ENCODE measurements at places on chromosomes 6 and 20. TPM values are rescaled to one million over a fixed set of nuclear protein-coding genes. Genes with fewer than 3 reads are reported as not detected.

SLC12A5 gene
- not detected for total RNA-seq

DNA sequence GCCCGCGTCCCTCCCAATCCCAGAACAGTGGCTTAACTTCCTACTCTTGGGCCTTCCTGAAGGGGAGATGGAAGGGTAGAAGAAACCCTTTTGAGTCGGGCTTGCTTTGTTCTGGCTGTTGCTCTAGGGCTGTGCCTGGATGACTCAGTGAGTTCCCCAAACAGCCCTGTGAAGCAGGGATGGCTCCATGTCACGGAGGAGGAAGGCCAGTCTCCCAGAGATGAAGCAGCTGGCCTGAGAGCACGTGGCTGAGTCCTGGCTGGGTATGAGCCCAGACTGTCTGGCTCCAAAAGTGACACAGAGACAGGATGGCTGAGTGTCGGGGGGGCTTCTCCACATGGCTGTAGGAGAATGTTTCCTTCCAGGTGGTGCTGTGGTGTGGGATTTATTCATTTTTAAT is 4.6 kb downstream of the SYTL3 start:
- peak; percentile 79 for DNase-seq

DNA sequence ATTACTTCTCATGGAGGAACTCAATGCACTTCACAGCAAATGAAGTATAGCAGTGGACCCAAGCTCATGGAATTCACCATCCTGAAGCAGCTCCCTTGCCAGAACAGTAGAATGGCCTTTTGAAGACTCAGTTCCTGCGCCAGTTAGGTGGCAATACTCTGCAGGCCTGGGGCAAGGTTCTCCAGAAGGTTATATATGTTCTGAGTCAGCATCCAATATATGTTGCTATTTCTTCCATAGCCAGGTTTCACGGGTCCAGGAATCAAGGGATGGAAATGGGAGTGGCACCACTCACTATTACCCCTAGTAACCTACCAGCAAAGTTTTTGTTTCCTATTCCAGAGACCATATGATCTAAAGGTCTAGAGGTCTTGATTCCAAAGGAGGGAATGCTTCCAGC is 56.4 kb upstream of the CNKSR3 start:
- DNase-seq, result no peak

LPA gene
- total RNA-seq, result not detected

- DNase-seq, result no peak
These were observed 110.5 kb downstream of the IRF4 start for GRCh38 chr6:501891-502601.

ENPP5 gene
- total RNA-seq, result 0.53 TPM

TTLL9 gene
- not detected for total RNA-seq

DNA sequence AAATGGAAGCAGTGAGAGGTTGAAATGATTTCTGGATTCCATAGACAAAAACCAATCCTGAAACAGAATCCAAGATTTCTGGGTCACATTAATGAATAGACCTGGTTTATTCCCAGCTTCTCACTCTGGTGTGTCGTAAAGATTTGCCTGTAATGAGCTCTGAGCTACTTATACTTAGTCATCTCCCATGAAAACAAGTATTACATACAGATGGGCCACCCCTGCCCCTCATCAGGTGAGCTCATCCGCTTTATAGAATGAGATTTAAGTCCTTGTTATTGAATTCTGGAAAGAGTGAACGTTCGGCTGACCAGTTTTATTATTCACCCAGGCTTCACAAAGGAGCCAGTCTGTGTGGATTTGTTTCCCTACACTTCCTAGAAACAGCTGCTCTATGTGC is 47.1 kb upstream of the TMEM181 start:
- no peak for DNase-seq

- no peak for DNase-seq
These were observed 393.0 kb downstream of the PAX1 start for GRCh38 chr20:22098511-22098910.

GRCh38 chr6:126227833-126228702 is 111.8 kb upstream of the CENPW start:
- no peak for DNase-seq

SIM1 gene
- not detected for total RNA-seq

- DNase-seq, result no peak
These were observed 67.0 kb upstream of the PDE7B start for GRCh38 chr6:135784507-135784906.

CST7 gene
- total RNA-seq, result not detected

- no peak for DNase-seq
These were observed 413.0 kb downstream of the PREX1 start for GRCh38 chr20:48414786-48415185.

DNA sequence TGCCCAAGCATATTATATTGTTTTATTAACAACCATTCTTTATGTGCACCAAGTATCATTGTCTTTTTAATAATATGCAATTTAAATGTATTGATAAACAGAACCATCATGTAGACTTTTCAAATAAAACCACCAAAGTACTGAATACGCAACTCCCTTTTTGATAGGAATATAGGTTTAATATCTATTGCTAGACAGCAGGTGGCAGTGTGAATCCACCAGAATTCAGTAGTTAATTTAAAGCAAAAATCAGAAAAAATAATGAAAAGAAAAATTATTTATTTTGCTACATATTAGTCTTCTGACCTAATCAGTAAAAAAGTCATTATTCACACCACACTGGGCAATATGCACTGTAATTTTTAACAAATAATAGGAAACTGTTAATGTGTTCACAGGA is 143.7 kb downstream of the KLHL32 start:
- DNase-seq, result no peak

DNA sequence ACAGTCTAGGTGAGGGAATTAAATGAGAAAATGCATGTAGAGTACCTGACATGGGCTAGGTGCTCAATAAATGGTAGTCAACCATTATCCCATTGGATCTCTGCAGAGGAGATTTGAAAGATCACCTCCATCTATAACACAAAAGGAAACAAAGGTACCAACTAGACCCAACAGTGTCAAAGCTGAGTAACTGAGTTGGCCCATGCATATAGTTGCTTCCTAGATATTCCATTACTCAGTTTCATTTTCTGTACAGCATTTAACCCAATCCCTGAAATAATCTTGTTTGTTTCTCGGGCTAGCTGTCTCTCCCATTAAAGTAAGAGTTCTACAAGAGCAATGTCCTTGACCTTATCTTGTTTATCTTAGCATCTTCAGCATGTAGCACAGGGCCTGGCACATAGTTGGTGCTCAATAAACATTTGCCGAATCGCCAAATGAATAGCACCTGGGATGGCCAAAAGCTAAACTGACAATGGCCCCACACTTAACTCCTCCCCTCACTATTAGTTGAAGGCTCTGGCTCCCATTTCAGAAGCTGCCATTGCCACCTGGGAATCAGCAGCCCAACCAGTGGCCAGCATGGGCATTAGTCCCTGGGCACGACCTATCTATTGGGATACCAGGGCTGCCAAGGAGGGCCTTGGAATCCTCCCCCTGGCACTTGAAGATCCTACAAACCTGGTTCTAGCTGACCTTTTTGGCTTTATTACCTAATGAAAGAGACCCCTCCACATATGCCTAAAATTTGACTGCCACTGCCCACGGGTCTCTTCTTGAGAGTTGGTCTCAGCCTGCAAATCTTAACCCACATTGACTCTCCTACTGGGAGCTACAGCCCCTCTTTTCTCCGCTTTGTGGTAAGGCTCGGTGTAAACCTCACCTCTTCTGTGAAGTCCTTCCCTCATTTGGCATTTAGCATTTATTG is 22.6 kb downstream of the BCL2L1 start:
- DNase-seq, result no peak

GRCh38 chr6:137763886-137764285 is 103.2 kb upstream of the TNFAIP3 start:
- no peak for DNase-seq

DNA sequence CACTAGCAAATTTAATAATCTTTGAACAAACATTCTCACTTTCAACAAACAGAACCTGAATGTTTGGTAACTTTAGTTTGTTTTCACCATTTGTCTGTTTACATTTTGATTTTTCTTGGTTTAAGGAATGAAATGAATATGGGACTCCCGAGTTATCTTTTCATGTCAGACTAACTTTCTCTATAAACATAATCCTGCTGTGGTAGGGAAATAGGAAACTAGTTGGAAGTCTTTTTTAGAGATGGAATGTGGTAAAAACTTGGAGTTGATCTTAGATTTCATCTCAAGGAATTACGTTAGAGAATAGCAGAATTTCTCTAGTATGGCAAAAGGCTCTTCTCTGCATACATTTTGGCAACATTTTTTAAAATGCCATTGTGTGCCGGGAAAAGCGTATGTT is 206.5 kb downstream of the CDKAL1 start:
- no peak for DNase-seq

DNA sequence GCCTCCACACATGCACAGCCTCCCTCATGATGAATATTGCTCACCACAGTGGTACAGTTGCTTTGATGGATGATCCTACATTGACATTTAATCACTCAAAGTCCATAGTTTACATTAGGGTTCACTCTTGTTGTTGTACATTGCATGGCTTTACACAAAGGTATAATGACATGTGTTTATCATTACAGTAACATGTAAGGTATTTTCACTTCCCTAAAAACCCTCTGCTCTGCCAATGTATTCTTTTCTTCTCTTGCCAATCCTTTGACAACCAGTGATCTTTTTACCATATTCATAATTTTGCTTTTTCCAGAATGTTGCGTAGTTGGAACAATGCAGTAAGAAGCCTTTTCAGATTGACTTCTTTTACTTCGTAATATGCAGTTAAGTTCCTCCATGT is 166.6 kb upstream of the KHDRBS2 start:
- no peak for DNase-seq

DNA sequence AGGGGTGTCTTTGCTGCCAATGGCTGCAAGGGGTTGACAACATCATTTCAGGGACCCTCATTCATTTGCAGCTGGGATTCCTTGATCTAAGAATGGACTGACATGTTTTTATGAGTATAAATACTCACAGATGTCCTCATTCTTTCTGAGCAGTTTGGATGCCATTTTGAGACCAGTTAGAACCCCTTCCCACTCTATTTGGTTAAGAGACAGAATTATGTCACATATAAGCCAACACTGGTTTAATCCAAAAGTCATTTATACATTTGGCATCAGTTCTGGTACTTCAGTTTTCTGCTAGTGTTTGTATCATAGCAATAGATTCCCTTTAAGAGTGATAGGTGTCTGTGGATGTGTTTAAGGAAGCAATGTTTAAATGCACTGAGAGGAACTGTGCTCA is 248.8 kb downstream of the SAMD5 start:
- DNase-seq, result no peak

DNA sequence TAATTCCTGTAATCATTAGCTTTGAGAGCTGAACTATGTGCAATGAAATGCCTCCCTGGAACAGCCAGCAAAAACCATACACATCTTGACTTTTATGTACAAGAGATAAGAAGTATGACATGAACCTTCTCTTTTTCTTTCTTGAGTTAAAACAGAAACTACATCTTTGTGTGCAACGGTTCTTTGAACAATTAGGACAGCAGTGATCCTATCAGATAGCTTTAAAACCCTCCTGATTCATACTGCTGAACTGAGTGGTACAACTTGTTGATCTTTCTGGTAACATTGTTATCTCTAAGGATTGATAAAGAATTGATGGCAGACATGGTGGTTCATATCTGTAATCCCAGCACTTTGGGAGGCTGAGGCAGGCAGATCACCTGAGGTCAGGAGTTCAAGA is 43.4 kb downstream of the TRAF3IP2 start:
- DNase-seq, result no peak

CLVS2 gene
- total RNA-seq, result not detected

DNA sequence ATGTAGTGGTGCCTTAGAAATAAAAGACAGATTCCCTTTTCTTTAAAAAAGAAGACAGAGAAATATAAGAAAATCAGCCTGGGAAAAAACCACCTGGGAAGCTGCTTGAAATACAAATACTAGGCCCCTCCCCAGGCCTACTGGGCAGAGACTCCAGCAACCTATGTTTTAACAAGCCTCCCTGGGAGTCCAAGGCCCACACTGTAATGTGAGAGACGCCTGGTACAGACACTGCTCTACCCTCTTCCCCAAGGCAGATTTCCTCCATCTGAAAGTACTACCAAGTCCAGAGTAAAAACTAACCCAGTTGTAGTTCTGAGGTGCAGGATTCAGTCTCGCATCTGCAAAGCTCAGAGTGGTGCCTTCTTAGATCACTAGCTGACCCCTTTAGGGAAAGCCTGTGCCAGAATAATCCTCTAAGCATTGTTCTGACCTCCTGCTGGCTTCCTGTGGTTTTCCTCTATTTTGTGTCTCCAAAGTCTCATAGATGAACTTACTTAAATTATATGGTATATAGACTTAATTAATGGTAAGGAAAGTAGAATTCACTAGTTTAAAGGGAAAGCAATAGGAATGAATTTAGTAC is 270.2 kb upstream of the SLC35B3 start:
- no peak for DNase-seq

LAMA2 gene
- total RNA-seq, result 45.2 TPM

FAM217A gene
- not detected for total RNA-seq

- no peak for DNase-seq
These were observed 1590.1 kb downstream of the HACE1 start for GRCh38 chr6:103269581-103269980.

TRAPPC3L gene
- not detected for total RNA-seq

HSPA12B gene
- 64.8 TPM for total RNA-seq

MAFB gene
- 84.6 TPM for total RNA-seq

MRAP2 gene
- 47.3 TPM for total RNA-seq

- no peak for DNase-seq
These were observed 900.0 kb downstream of the KIF16B start for GRCh38 chr20:15673206-15673605.

RSPO3 gene
- total RNA-seq, result 0.53 TPM

COL19A1 gene
- total RNA-seq, result not detected

- DNase-seq, result no peak
These were observed 31.4 kb upstream of the CEP162 start for GRCh38 chr6:84258866-84259265.

C6orf163 gene
- not detected for total RNA-seq

DNA sequence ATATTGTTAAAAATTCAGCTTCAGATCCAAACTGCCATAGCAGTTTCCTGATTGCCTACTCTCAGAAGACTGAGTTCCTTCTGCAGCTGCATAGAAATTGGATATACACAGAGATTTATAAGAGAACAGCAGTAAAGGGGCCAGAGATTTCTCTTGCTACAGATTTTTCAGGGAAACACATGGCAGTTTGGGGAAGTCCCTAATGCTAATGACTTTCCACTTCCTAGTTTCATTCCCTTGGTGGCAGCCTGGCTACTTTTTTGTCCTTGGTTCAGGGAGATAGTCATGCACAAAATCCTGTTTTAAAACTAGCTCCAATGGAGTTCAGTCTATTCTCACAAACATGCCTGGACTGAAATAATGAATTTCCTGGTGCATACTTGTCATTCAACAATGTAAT is 125.3 kb upstream of the PLCB4 start:
- DNase-seq, result no peak

All from ascending aorta (tissue), 2 donors.